Heart left ventricle (tissue), 16 donors: ENCODE measurements at places on chromosomes 6 and 20. TPM values are rescaled to one million over a fixed set of nuclear protein-coding genes. Genes with fewer than 3 reads are reported as not detected.

DNA sequence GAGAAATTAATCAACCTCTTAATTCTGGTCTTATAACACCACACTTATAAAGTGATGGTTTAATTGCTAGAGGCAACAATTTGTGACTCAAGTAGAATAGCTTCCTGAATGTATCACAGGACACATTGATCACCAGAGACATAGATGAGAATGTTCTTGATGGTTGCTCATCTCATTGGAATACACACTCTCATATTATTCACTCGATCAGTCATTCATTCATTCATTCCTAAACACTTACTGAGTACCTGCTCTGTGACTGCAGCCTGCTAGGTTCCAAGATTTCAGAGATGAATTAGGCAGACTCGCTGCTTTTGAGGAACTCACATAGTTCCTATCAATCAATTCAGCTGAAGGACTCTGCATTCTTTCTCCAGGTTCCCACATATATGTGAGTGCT lies 365.1 kb upstream of the SOX4 start:
- DNase-seq = no peak
- no peaks in the 10 kb centered on the region for H3K27me3 ChIP-seq
- H3K4me1 ChIP-seq = no peaks in the 10 kb centered on the region
- H3K4me3 ChIP-seq = no peak overlapping the region
- H3K36me3 ChIP-seq = peaks cover 26% of the 10 kb centered on the region
- no peak overlapping the region for H3K27ac ChIP-seq

DNA sequence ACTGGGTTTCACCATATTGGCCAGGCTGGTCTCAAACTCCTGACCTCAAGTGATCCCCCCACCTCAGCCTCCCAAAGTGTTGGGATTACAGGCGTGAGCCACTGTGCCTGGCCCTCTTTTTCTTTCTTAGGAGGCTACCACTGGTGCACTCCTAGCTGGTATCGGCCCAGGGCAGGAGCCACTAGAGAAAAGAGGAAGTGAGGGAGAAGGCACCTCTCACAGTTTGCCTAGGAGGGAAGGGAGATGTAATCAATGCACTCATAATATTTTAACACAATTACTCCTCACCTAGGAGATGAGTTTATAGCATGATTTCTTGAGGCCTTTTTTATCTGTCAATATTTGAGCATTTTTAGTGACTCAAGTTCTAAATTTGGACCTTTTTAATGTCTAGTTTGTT lies 189.0 kb upstream of the SOX4 start:
- no peaks in the 10 kb centered on the region for H3K27me3 ChIP-seq
- H3K36me3 ChIP-seq = no peaks in the 10 kb centered on the region
- H3K4me3 ChIP-seq = no peak overlapping the region
- no peak for DNase-seq
- H3K27ac ChIP-seq = no peak overlapping the region

DNA sequence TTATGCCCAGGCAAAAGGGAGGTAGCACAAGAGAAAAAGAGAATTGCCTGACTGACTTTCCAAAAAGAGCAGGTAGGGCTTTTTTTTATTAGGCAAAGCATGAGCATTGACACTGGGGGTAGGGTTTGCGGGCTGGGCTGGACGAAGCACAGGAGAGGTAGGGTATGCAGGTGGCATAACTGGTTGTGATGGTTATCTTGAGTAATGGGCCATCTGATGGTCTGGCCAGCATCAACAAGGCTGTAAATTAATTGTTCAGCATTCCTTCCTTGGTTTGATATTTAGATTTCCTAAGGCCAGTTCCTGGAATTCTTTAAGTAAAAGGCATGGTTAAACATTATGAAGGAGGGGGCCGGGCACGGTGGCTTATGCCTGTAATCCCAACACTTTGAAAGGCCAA lies 13.9 kb upstream of the BFSP1 start:
- H3K27ac ChIP-seq = no peak overlapping the region
- no peak for DNase-seq
- H3K4me1 ChIP-seq = peaks cover 9% of the 10 kb centered on the region

- H3K4me3 ChIP-seq = no peak overlapping the region
- H3K4me1 ChIP-seq = no peaks in the 10 kb centered on the region
- DNase-seq = no peak
- H3K27me3 ChIP-seq = no peaks in the 10 kb centered on the region
- no peak overlapping the region for H3K27ac ChIP-seq
Observed at GRCh38 chr6:147268254-147268653, 64.0 kb downstream of the STXBP5 start.

BMP5 gene
- 4.1 TPM for polyA plus RNA-seq
